ENCODE measurements at places on chromosomes 5 and 9.

- no peak for DNase-seq
These were observed 298.8 kb downstream of the ASTN2 start for GRCh38 chr9:117116084-117116483.

DNA sequence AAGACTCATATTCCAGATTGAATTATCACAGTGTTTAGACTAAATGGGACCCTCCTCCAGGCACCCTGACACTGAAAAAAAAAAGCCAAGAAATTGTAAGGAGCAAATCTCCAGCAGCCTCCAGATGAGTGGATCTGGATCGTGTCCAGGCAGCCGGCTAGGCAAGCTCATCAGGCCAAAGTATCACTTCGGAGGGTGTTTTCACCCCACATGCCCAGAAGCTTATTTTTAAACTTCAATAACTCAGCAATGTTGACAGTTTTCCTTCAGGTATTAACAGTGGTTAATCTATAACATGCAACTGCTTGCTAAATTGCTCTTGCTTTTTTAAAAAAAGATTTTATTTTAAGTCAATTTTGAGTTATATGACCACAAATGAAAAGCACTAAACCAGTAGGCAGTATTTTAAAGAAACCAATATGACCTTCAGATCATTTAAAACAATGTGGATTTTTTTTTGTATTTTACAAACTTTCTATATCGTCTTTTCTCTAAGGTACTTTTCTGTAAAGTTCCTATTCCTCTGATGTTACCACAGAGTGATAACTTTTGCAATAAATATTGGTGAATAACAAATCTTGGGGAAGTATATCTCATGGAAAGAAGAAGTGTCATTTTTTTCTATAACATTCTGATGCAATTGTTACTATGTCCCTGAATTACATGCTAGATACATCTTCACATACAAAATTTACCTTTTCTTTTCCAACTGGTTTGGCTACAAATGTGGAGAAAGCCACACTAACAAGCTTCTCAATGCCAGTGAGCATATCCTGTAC, 30.7 kb downstream of the ACOT12 start:
- DNase-seq: no peak

- no peak for DNase-seq
These were observed 17.7 kb downstream of the IL31RA start for GRCh38 chr5:55868846-55869245.

GRCh38 chr9:77651203-77651602, 3.1 kb upstream of the GNA14 start:
- DNase-seq: no peak

DNA sequence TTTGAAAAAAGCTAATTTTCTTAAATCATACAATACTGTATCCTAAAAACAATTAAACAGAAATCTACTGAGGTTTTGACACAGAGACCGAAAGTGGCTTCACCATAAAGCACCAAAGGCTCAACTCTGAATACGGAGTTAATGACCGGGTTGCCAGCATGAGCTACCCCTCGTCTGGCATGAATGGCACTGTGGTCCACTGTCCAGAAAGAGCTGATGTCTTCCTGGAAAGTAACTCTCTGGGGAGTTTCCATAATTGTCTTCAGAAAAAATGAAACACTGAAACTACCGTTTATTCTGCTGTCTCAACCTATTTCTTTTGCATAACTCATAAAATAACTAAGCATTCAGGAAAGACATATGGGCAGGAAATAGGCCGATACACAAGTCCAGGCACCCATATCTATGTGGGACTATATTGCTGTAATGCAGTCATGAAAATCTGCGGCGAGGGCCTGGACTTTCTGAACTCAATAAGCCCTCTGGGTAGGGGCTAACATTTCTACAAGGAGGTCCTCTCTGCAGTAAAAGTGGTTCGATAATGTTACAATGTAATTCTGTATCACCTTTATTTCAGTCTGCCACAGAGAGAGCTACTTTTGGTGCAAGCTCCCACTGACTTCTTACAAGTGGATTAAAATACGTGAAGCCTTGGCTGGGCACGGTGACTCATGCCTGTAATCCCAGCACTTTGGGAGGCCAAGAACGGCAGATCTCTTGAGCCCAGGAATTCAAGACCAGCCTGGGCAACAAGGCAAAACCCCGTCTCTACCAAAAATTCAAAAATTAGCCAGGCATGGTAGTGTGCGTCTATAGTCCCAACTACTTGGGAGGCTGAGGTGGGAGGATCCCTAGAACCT, 52.4 kb downstream of the ANKH start:
- DNase-seq: no peak

DNA sequence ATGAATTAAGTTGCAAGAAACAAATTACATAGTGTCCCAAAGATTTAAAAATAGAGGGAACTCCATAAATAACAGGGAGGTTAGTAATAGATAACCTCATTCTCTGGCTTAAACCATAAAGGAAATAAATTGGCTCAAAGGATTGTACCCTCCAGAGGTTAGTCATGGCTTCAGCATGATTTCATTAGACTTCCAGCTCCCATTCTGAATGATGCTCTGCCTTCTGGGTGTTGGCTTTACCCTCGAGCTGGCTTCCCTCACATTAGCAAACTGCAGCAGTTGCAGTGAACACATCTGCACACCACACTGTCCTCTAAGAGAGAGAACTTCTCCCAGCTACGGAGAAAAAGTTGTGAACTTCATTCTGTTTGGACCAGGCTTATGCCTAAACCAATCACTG, 70.4 kb downstream of the RGS7BP start:
- DNase-seq: no peak

GRCh38 chr5:54514841-54515432, 2.6 kb upstream of the SNX18 start:
- no peak for DNase-seq

- DNase-seq: no peak
These were observed 87.1 kb downstream of the OSTF1 start for GRCh38 chr9:75175395-75175794.

DNA sequence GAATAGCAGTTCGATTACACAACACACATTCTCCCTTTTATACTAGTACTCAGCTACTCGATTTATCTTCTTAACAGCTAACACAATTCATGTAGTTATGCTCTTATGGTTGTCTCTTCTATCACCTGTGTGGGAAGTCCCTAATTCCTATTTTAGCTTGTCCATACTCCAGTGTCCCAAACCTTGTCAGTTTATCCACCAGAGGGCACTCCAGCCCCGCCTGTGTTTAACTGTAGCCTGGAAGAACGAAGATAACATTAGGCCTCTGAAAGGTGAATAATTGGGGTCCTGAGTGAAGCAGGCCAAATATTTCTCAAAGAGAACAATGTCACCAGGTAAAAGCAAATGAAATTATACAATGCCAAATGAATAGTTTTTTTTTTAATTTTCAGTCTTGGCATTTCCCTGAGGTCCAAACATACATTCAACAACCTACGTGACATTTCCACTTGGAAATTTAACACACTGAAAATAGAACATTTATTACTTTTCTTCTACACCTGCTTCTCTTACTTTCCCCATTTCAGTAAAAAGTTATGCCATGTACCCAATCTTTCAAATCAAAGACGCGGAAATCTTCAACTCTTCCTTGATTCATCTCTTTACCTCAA, 560.7 kb downstream of the HTR1A start:
- no peak for DNase-seq

GRCh38 chr9:82170866-82171265, 182.3 kb downstream of the SPATA31D1 start:
- no peak for DNase-seq

- DNase-seq: no peak
These were observed 254.8 kb downstream of the CDK5RAP2 start for GRCh38 chr9:120324996-120325642.

- no peak for DNase-seq
These were observed 134.2 kb downstream of the ADAMTS2 start for GRCh38 chr5:179211068-179211467.

Measured in CD4-positive, alpha-beta T cell treated with Interleukin-1 beta for 1 hour (primary cell).